ENCODE measurements at places on chromosomes 7 and 10.

GRCh38 chr10:127450644-127451043 lies 98.5 kb upstream of the NPS start:
- no peak for DNase-seq

GRCh38 chr7:135361788-135362187 lies 128.2 kb downstream of the STRA8 start:
- no peak for DNase-seq

- no peak for DNase-seq
These were observed 6.4 kb downstream of the CDCA7L start for GRCh38 chr7:21939136-21939857.

- no peak for DNase-seq
These were observed 366.3 kb downstream of the DNAJB6 start for GRCh38 chr7:157703131-157703530.

DNA sequence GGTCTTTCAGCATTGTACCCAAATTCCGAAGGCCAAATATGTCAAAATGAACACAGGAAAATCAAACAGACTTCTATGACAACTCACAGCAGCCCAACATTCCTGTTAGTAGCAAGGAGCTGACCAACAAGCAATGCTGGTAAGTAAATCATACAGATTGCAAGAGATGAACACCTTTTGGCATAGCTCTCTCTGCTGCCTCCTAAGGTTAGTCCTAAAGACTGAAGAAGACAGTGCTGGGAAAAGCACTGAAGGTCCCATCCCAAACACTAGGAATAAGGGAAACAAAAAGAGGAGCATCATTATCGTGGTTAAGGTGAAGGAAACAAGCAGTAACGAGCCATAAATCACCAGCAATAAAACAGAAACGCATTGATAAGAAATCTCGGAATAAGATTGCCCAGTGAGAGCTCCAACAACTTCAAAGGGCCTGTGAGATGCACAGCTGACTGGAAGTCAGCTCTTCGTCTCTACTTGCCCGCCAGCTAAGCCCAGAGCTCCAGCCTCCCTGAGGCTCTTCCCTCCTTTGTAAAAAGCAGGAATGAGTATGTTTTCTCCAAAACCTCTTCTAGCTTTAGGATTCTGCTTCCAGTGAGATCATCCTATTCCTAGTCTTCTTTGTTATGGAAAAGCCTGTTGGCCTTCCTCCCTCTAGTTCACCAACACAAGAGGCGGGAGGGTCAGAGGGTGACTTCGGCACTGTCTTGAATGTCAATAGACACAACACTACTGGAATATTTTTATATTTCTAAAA lies 15.3 kb downstream of the NUDT5 start:
- DNase-seq: no peak

Measured in liver (tissue), 10 donors.